Activated CD8-positive, alpha-beta T cell treated with anti-CD3 and anti-CD28 coated beads for 36 hours (primary cell): ENCODE measurements at places on chromosomes 2 and 18. TPM values are rescaled to one million over a fixed set of nuclear protein-coding genes. Genes with fewer than 3 reads are reported as not detected.

GRCh38 chr2:121670181-121670580, 20.9 kb upstream of the CLASP1 start:
- DNase-seq, result no peak

DNA sequence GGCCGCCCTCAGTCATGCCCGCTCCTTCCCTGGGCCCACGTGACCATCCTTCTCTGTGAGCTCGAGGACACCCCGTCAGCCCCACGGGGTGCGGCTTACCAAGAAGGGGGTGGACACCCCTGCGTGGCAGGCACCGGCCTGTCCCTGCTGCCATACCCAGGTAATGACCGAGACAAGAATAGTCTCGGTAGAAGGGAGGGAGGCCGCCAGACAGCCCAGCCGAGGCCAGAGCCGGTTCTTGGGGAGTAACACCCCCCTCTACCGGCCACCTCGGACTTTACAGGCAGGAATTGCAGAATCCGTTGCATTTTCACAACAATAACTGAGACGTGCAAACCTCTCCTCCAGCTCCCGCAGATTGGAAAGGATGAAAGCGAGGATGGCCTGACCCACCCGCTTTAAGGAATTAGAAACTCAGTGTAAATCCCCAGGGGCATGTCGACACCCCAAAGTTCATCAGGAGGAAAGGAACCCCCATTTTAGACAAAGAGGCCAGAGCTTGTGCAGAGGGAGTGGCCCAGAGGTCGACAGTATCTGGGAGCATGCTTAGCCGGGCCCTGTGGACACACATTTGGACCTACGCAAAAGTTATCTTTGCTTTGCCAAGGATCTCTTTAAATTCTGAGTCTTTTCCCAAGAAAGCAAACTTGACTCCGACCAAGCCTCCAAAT, 60.1 kb upstream of the GLI2 start:
- DNase-seq, result peak; percentile 63

- DNase-seq, result no peak
Measured at GRCh38 chr2:135974036-135974435, 11.4 kb downstream of the DARS1 start.

DNA sequence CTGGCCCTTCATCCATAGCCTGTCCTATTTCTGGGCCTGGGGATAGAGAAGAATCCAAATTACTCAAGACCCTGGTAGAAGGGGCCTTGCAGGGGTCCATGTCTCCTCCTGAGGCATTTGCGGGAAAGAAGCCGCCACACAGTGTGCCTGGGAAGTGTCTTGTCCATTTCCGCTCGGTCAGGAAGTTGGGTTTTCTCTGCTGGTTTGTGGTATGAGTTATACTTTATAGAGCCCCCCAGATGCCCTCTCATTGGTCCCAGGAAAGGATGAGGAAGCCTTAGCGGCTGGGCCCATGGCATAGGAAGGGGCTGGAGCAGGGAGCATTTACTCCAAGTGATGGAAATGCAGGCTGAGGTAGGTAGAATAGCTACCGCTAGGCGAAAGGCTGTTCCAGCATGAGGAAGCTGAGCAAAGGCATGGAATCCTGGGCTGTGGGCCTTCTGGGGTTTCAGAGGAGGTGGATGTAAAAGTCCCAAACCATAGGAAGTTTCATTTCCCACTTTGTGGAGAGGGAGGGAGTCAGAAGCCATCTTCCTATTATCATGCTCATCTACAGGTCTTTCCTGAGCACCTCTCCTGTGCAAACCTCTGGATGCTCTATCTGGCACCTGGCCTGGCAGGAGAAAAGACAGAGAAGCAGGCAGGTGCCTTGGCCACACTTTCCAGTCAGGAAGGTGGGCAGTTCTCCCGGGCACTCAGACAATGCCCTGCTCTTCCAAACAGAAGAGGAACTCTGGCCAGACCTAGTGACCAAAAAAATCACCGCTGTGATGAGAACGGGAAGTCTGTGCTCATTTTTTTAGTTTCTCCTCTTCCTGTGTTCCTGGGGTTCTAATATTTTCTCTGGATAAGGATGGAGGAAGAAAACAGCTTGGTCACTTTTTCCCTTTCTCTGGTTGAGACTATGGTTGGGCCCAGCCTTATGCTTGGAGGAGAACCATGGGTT, 2.6 kb upstream of the CD207 start:
- no peak for DNase-seq

DNA sequence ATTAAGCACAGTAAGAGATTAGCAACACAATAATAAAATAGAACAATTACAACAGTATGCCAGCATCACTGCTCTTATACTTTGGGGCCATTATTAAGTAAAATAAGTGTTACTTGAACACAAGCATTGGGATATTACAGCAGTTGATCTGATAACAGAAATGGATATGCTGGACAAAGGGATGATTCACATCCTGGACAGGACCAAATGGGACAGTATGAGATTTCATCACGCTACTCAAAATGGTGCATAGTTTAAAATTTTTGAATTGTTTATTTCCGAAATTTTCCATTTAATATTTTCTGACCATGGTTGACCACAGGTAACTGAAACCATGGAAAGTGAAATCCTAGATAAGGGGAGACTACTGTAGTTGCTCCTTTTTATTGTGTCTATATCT, 138.2 kb downstream of the UBR3 start:
- no peak for DNase-seq

DNA sequence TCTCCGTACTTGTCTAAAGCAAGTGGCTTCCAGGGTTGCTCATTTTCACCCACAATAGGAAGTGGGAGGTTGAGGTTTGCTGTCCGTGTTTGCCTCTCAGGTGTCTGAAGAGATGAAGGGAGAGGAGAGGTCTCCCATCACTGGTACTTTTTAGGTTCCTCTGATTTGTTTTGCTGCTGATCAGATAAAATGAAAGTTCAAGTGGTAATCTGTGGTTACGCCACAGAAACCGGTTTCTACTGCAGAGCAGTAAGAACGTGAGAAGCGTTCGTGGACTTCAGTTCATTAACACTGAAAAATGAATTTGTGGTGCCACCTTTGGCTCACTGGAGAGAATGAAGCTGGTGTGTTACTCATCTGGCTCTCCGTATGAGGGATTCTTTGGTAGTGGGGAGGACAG, 118.2 kb downstream of the GBX2 start:
- DNase-seq, result peak; percentile 27

DNA sequence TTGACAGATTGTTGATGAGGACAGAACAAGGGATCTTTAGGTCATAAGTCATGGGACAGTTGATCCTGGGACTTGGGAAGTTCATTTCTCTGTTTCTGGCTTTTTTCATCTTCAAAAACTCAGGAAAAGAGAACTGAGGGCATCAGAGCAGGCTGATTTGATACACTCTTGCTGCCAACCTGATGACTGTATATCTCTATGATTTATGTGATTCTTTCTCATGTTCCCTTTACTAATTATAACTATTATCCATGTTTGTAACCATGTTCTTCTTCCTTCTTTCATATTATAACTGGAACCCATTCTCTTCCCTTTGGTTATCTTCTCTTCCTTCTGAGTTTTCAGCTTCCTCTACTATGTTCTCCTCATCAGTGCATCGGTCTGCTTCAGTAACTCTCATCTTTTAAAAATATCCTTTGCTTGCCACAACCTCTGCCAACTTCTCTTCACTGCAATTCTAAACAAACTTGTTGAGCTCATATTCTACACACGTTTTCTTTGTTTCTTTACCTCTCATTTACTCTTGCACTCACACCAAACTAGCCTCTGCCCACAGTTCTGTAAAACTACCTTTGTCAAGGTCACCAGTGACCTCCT, 13.5 kb downstream of the RASGRP3 start:
- DNase-seq, result no peak

DNA sequence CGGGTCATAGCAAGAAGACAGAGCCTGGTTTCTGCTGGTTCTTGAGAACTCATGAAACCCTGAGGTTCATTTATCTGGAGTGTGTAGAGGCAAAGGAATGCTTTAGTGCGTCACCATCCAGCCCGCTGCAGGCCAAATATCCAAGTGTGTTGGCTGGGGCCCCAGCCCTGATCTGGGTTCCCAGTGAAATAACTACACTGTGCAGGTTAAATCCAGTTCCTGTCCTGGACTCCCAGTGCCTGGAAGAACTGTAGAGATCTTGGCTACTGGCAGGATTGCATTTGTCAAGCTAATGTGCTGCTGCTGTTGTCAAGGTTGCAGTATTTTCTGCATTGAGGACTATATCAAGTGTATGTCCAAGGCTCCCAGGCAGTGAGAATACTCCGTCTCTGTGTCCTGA, 89.9 kb downstream of the MAPK4 start:
- DNase-seq, result no peak

DNA sequence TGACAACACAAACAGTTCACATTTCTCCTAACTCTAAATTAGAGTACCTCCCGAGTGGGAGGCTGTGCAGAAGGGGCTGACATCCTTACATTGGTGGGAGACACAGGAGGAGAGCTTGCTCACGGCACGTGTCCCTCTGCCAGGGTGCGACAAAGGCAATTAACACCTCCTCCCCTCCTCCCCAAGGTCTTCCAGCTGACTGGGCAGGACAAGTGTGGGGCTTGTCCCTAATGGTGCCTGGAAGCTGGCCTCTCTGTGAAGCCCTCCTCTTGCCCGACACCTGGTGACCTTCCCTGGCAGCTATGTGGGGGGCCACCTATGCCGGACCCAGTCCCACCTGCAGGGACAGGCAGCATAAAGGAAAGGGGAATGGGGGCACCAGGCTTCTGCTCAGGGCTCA, 57.0 kb downstream of the FAM168B start:
- no peak for DNase-seq

DNA sequence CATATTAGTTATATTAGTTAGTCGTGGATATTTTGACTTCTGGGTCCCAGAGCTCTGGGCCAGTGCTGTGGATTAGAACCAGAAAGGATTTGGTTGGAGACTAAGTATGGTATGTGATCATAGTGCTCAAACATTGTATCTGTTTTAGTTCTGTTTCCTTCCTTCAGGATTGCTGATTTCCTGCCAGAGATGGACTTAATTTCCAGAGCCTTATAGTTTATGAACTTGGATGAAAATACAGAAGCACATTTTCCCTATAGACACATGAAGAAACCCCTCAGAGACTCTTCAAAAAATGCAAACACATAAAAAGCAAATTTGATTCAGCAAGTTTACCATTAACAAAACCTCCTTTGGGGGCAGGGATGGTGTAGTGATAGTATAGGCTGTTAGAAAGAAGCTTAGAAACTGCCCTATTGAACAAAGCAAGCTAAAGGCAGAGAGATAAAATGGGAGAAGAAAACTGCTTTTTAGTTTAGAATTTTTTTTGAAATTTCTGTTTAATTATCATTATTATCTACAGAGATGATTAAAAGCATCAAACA, 88.7 kb upstream of the EFEMP1 start:
- no peak for DNase-seq

GRCh38 chr2:170177950-170178781, at the start of gene MYO3B:
TSS of gene MYO3B (plus strand) at chr2:170178147. CDS start at chr2:170178288, 141 bp downstream.
- DNase-seq, result no peak

DNA sequence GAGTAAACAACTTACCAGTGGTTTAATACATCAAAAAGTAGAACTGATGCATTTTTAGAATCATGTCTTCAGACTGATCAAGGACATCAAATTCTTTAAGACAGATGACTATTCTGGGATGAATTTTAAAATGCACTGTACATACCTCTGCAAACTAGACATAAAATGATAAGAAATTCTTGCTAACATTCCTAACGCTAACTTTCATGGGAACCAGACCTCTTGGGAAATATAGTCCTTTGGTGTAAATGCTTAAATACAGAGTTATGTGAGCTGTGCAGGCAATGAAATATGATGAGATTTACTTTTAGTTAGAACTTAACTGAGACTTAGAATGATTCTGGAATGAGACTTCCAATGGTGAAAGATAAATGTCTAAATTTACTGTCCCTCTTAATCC, 562.0 kb downstream of the NR4A2 start:
- DNase-seq, result no peak

GRCh38 chr2:201070948-201071478, 458 bp downstream of the HYCC2 start:
- DNase-seq, result no peak

GRCh38 chr2:191220671-191221070, 24.5 kb upstream of the MYO1B start:
- DNase-seq, result no peak

DNA sequence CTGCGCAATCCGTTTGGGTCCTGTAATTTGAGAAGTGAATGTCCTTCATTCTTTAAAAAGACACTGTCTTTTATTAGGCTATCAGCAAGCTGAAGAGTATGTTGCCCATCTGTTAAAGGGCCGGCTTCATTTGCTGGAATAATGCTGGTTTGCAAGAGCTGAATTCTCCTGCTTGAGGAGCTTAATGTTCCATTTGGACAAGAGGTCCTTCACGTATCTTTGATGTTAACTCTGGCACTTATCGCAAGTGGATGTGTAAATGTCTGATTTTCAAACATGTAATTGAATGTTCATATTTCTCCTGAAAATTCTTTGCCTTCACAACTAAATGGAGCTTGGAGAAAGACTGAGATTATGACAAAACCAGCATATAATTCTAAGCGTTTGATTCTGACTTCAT, 280.8 kb upstream of the NRP2 start:
- no peak for DNase-seq

DNA sequence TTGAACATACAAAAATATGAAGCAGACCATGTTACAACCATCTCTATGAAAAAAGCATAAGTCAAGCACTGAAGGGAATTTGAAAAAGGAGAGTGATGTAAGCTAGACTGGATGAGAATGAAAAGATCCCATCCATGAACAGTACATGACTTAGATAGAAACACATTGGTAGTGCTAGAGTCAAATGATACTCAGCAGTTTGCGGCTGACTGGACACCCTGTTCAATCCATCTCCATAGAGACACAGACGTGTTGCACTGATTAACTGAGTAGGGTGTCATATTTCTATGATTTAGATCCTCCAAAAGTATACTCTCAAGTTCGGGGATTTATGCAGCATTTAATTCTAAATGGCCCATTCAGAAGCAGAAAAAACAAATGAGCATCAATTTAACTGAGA, 674.3 kb upstream of the NRXN1 start:
- no peak for DNase-seq

- DNase-seq, result no peak
Measured at GRCh38 chr2:195658541-195658890, 1.5 kb downstream of the SLC39A10 start.

- no peak for DNase-seq
Measured at GRCh38 chr2:62221141-62221540, 25.2 kb downstream of the B3GNT2 start.

Gene CFAP65
- total RNA-seq, result not detected

Gene DNAJC5G
- not detected for total RNA-seq

Gene SP3
- 80.5 TPM for total RNA-seq

Gene IGFBP2
- total RNA-seq, result 123 TPM

Gene GKN1
- total RNA-seq, result not detected
